ENCODE measurements at places on chromosomes 5 and 9.

- DNase-seq, result no peak
Observed at GRCh38 chr9:29393064-29393463, 1819.8 kb upstream of the C9orf72 start.

GRCh38 chr5:147784146-147784987 lies 1.8 kb upstream of the JAKMIP2 start:
- no peak for DNase-seq

GRCh38 chr9:123724211-123724796 lies 205.6 kb downstream of the DENND1A start:
- DNase-seq, result peak; percentile 66

- no peak for DNase-seq
Observed at GRCh38 chr5:89418407-89419085, 535.6 kb upstream of the MEF2C start.

GRCh38 chr9:13755551-13755950 lies 476.1 kb upstream of the MPDZ start:
- DNase-seq, result no peak

DNA sequence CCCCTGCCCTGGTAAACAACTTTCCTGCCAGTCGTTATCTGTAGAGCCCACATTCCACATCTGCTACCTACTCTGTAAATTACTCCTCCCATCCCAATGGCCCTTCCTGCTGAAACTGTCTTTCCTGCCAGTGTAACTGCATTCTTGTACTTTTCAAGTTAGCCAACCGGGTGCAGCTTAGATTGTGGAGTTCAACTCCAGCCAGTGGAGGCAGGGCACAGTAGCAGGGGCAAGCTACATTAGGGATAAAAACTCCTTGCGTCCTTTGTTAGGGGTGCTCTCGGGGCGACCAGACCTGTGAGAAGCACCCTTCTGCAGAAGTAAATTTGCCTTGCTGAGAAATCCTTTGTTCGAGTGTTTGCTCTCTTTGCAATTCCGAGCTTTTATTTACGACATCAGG lies 639.0 kb upstream of the TYRP1 start:
- no peak for DNase-seq

DNA sequence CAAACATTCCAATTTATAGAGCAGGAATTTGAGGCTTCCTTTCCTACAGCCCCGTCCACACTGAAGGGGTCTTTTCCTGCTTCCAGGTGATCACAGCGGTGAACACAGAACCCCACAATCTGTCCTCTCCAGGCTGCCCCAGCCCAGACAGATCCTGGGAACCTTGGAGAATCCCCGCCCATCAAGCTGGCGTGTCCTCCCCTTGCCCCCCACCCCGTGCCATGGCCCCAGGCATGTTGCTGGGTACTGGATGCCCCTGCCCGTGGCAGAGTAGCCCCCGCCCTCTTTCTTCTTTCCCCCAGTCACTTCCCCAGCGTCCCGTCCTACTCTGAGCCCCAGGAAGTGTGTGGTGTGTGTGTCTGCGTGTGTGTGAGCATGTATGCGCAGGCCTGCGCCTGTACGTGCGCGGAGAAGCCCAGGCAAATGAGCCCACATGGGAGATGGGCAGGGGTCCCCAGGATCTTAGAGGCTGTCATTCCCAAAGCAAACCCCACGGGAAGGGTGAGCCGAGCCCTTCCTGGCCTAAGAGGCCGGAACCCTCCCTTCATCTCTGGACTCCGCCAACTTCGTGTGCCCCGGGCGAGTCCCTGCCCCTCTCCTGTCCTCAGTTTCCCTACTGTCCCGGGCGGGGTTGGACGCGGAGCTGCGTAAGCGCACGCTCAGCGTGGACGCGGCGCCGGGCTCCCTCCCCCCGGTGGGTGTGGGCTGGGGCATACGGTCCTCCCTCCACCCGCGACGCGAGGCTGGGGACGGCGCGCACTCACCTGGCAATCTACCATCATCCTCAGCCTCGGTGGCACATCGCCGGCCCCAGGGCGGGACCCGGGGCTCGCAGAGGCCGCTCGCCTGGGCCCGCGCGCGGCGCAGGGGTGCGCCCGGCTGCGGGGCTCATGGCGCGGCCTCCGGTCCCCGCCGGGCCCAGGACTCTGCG lies 15.2 kb downstream of the GBGT1 start:
- DNase-seq, result peak; percentile 75

DNA sequence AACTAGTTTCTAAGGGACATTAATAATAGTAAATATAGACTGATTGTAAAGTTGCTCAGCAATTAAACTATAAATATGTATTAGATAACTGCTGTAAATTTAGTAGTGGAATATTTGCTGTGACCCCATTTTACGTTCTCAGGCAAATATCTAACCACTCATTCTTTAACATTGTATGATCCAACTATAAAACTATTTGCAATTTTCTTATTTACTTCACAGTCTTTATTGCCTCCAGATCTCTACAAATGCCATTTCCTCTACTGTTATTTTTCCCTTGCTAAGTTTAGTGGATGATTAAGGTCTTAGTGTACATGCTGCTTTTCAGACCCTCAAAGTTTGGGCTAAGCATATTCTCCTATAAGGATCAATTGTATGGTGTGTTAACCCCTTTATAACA lies 526.2 kb upstream of the ST8SIA4 start:
- DNase-seq, result no peak

- no peak for DNase-seq
Observed at GRCh38 chr5:176857894-176858273, 41.3 kb downstream of the HK3 start.

DNA sequence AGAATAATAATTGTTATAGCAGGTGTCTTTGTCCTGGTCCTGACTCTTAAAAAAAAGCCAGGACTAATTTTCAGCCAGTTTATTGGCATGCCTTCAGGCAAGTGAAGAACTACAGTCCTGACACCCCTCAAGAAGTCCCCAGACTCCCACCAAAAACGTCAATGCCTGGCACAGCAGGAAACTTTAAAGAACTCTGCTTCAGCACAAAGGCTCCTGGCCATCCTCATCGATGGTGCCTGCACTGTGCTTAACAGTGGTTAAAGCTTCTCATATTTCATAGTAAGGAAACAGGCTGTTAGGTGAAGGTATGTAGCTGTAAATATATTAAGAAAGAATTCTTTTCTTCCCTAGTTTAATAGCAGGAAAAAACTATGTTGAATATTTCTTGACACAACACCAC lies 280.1 kb upstream of the PUM3 start:
- DNase-seq, result no peak

DNA sequence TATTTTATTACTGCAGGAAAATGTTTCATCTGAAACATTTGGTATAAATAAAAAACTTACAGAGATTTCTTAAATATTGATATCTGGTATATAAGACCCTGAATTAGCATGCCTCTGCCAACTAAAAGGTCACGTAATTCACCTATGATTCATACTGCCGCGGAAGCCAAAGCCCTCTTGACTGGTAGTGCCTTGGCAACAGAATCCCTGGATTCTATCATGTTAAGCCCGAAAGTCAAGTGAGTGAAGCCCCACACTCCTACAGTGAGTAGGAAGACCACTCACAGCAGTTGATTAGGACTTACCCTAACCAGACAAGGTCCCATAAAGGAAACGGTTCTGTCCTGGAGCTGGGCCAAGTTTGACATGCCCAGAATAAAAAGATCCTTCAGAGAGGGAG lies 175.6 kb upstream of the NREP start:
- no peak for DNase-seq

DNA sequence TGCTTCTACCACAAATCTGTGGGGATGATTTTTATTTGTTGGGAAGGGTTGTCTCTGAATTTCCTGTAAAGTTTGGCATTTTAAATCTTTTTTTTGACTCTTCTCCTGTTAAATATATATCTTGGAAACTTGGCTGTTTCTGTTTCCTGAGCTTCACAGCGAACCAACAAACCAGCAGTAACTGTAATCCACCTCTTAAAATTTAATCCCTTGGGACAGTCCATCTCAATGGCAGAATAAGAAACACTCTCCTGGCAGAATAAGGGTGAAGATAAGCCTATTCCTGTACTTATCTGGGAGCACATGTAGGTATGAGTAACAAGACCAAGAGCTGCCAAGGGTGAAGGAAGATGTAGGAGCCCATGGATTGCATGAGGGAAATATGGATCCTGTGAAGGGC lies 73.1 kb upstream of the RPS23 start:
- DNase-seq, result no peak

GRCh38 chr9:98187926-98188325 lies 4.5 kb downstream of the CORO2A start:
- no peak for DNase-seq

GRCh38 chr9:14715102-14715501 lies 7.4 kb downstream of the CER1 start:
- DNase-seq, result no peak

DNA sequence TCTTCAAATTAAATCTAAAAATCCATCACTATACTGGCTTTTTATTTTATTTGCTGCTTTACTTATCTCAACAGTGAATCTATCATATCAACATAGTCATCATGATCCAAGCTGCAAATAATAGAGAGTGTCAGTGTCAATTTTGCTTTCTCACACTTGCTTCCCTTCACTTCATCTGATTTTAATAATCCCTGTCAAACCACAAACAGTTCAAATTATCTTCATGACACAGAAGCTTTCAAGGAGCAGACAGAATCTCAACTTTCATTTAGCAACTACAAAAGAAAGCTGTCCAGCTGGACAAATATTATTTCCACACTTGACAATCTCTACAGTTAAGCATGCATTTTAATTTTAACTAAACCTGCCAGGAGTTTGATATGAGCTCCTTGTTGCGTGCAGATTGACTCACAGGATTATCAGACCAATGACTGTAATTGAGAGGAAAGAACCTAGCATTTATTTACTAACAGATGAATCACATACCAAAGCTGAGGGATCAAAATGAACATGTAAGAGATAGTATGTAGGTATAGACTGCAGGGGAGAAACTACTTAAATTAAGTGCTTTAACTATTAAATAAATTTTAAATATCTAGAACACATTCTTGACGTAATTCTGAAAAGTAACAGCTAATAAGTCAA lies 56.0 kb downstream of the KIAA0825 start:
- DNase-seq, result no peak

DNA sequence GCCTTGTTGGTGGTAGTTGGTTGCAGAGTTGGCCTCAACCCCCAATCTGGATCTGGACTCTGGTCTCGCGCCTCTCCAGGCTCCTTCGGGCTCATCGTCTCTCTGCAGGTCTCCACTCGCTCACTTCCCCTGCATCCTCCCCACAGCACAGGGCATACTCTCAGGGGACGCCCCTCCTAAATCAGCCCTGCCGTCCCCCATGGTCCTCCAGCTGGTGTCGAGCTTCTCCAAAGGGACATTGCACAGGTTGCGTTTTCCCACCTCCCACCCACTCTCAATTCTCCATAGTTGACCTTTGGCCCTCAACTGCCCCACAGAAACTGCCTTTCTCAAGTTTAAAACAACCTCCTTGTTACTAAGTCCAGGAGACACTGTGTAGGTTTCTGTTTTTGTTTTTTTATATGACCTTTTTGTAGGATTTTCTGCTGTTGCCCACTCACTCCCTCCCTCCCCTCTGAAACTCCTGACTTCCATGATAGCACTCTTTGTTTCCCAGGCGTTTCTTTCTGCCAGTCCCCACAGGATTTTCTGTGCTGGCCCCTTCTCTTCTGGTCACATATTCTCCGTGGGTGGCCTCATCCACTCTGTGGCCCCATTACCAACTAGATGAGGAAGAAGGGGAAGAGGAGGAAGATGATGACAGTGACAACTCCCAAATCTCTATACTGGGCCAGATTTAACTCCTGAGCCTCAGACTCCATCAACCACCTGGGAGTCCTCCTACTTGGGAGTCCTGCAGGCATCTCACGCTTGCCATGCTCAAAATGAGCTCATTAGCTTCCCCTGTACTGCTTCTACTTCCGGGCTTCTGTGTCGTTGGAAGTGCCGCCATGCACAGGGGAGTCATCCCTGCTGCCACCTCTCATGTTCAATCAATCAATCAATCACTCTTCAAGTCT lies 50.3 kb downstream of the ALG2 start:
- DNase-seq, result no peak

DNA sequence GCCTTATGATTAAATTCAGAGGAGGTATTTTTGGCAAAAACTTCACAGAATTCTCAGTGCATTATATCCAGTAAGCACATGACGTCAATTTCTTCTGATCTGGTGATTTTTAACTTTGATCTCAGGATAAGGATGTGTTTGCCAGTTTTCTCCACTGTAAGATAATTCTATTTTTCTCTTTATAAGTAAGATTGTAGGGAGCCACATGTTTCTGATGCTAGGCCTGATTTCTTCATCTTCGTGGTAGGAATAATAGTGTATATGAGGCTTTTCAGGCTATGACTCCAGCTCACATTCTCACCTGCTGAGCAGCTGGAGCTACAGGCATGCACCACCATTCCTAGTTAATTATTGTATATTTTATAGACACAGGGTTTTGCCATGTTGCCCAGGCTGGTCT lies 32.1 kb upstream of the LMNB1 start:
- DNase-seq, result no peak

DNA sequence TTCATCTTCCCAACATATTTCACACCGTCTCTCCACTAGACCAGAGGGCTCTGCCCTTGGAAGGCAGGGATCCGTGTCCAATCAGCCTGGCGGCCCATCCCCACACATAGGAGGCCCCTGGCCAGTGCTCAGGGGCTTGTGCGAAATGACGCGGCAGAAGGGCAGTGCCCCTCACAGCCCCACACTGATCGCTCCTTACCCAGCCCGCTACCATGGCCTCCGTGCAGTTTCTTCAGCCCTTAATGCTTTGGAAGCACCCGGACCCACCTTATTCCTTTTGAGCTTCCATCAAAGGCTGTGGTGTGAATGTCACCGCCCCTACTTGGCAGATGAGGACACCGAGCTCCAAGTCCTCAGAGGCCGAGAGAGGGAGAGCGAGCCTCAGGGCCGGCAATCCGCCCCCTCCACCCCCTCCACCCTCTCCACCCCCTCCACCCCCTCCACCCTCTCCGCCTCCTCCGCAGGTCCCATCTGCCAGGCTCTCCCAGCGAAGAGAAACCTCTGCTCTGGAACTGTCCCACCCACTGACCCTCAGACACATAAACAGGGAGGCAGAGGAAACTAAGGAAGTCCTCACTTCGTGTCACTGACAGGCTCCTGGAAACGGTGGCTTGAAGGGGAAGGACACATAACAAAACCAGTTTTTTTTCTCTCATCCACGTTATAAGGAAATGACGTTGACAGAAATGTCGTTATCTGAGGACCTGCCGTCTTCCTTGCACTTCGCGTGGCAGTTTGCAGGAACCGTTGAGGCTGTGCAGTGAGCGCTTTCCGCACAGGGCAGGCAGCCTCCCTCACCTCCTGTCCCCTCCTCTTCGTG lies 13.9 kb downstream of the QSOX2 start:
- no peak for DNase-seq

DNA sequence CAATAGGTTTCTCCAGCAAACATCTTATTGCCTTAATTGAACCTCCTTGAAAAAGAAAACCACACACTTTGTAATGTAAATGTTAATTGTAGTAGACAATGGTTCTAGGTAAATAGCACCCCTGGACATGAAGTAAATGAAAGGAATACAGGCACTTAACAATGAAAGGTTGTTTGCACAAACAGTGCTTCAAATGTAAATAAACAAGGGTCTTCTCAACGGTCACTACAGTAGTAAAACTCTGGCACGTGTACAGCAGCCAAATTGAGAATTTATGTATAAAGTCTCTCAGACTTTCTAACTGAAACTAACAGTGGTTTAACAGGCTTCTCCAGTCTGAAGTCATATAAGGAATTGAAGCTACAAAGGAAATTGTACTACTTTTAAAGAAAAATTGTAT lies 218.3 kb downstream of the MEF2C start:
- no peak for DNase-seq

GRCh38 chr9:130186839-130187522 lies 14.8 kb downstream of the NCS1 start:
- DNase-seq, result peak; percentile 97
